ENCODE measurements at places on chromosomes 16 and 17.

- DNase-seq: no peak
These were observed 167.1 kb upstream of the ZFHX3 start for GRCh38 chr16:73214825-73215677.

DNA sequence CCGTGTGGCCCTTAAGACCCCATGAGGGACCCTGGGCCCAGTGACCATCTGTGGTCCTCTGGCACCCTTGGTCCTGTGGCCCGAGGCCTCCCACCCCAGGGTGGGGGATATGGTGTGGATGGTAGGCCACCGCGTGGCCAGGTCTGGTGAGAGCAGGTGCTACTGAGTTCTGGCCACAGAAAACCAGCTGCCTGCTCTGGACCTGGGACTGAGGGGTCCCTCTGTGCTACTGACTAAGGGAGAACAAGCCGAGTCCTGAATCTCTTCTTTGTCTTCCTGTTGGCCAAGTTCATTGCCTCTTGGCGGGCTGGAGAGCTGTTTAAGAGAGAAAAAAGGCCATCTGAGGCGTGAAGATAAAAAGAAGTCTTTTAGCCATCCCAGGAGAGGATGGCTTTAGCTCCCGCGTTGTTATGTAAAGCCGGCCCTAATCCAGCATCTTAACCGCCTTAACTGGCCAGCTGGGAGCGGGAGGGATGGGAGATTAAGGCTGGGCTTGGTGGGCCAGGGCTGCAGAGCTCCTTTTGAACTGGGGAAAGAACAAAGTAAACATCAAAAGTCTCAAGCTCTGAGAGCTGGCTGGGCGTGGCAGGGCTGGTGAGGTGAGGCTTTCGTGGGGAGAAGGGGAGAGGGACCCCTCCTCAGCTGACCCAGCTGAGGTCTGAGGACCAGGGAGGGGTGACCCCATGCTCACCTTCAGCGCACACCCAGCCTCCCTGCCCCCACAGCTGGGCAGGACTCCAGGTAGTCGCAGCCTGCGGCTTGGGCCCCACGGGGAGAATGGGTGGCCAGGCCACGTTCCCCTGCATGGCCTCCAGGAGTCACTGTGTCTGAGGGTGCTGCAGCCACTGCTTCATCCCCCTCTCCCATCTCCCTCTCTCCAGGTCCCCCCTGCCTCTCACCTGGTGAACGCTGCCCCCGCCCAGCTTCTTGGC lies 62.4 kb downstream of the NKD1 start:
- no peak for DNase-seq

DNA sequence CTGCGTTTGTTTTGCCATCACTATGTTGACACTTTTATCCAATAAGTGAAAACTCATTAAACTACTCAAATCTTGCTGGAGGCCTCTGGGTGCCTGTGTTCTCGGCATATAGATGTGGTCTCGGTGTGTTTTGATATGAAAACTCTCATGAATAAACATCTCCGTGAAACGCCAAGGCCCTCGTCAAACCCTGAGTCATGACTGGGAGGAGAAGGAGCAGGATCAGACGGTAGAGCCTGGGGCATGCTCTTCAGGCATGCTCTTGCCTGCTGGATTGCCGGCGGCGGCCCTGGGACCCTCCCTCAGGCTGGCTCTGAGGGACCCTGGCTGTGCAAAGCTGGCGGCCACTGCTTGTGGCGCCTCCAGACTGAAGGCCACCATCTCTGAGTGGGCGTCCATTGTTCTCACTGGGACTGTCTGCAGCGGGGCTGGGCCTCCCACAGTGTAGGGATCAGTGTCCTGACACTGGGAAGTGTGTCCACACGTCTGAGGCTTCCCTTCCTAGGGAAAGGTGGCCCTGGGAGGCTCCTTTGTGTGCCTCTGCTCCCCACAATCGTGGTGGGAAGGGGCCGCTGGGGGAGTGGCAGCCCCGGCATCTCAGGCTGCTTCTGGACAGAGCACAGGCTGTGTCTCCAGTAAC lies 1.7 kb upstream of the NPB start:
- DNase-seq: no peak

- no peak for DNase-seq
These were observed 33.7 kb downstream of the NLK start for GRCh38 chr17:28076144-28076543.

DNA sequence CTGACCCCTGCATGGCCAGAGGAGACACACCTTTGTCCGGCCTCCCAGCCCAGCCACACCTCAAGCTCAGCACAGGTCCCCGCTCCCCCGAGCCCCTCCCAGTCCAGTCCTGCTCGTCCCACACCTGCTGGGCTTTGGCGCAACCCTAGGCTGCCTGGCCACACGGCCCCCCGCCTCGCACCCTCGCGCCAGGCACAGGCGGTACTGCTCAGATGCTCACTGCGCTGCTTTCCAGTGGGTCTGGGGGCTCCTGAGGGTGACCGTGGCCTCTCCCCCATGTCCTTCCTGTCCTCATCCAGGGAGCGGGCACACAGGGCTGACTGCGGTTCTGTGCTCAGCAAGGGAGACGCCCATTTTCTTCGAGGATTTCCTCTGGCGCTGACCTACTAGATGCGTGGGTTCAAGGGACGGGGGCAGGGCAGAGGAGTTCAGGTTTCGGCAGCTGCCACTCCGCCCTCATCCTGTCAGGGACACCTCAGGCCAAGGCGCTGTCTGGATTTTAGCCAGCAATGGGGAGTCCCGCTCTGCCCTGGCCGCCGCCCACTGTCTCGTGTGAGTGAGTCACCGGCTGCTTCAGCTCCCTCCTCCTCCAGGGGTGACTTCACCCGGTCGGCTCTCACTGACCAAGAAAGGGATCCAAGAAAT lies 118.0 kb upstream of the ZNF469 start:
- peak; percentile 53 for DNase-seq

DNA sequence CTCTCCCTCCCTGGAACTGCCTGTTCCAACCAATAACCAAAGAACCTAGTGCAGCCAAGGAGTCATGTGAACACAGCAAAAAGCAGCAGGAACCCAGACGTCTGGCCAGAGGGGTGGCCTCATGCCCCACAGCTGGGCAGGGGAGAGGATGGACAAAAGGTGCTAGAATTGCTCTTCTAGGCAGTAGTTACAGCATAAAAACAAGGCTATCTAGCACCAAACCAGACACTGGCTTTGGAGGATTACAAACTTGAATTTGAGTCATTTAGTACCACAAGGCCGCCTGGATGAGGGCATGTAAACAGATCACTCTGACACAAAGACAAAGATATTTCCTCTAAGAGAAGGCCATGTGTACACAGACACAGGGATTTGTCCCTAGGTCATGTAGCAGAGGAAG lies 423.3 kb upstream of the MAF start:
- DNase-seq: no peak

- DNase-seq: peak; percentile 28
These were observed 143.3 kb downstream of the PITPNC1 start for GRCh38 chr17:67520252-67520906.

DNA sequence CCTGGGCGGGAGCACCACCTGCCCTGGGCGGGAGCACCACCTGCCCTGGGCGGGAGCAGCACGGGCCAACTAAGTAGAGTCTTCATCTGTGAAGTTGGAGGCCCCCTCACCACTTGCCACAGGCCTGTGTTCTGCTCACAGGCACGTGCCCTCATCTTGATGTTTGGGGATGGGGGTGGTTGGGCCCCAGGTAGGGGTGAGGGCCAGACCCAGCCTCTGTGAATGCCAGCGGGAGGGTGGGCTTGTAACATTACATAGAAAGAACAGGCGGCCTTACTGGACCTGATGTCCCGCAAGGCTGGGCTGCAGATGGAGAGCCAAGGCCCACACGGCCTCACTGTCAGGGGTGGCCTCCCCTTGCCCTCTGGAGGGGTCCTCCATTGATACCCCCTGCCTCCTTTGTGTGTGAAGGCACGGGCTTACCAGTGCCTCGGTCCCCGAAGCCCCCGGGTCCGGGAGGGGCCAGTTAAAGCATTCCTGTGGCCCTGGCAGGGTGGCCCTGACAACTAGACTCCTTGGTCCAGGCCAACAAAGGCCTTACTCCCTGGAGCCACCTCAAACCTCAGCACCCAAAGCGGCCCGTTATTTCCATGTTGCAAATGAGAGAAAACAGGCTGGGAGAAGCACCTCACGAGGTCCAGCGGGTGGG lies 1.1 kb upstream of the SLC16A3 start:
- DNase-seq: no peak

- no peak for DNase-seq
These were observed 12.0 kb upstream of the CDYL2 start for GRCh38 chr16:80816356-80816755.

GRCh38 chr17:2238432-2239169 lies 65.0 kb downstream of the SMG6 start:
- no peak for DNase-seq

DNA sequence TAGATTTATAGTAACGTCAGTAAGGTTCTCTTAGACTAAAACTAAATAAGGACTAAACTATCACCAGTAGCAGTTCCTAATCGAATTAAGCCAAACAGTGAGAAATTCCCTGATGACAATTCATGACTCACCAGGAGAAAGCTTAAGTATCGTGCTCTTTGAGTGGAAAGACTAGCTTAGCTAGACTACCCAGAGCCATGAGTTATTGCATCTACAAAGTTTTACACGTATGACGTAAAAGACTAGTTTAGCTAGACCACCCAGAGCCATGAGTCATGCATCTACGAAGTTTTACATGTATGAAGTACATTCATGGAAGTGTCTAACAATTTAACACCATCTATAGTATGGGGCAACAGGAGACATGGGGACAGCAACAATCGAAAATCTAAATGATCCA lies 36.6 kb downstream of the UBE2G1 start:
- no peak for DNase-seq

GRCh38 chr17:79945591-79946255 lies 89.9 kb downstream of the TBC1D16 start:
- DNase-seq: no peak

DNA sequence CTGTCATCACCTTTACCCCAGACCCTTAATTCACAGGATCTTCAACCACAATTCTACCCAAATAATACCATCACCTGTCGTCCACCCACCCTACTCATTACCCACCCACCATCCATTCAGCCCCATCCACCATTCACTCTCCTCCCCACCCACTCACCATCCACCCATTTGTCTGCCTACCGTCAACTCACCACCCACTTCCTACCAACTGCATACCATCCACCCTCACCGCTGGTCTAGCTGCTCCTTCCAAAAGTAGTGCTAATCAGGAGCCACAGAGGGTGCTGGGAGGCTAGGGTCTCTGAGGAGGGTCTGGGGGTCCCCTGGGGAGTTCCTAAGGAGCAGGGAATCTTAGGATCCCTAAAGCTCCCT lies 12.0 kb upstream of the IGFBP4 start:
- no peak for DNase-seq

DNA sequence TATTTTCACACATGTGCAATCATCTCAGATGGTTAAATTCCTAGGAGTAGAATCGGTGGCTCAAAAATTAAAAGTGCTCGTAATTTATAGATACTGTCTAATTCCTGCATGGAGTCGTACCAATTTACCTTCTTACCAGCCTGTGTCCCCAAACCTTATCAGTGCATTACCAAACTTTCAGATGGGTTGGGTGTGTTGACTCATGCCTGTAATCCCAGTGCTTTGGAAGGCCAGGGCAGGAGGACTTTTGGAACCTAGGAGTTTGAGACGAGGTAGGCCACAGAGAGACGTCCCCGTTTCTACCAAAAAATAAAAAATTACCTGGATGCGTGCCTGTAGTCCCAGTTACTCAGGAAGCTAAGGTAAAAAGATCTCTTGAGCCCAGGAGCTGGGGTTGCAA lies 34.5 kb upstream of the GPRC5B start:
- DNase-seq: no peak

GRCh38 chr17:5541610-5542202 lies 42.6 kb downstream of the NLRP1 start:
- no peak for DNase-seq

- no peak for DNase-seq
These were observed 2.3 kb downstream of the SOX15 start for GRCh38 chr17:7587420-7588151.

- peak; percentile 69 for DNase-seq
These were observed 2.3 kb upstream of the LHX1 start for GRCh38 chr17:36934692-36935630.

GRCh38 chr17:560432-560873 lies 154.2 kb downstream of the VPS53 start:
- DNase-seq: no peak

DNA sequence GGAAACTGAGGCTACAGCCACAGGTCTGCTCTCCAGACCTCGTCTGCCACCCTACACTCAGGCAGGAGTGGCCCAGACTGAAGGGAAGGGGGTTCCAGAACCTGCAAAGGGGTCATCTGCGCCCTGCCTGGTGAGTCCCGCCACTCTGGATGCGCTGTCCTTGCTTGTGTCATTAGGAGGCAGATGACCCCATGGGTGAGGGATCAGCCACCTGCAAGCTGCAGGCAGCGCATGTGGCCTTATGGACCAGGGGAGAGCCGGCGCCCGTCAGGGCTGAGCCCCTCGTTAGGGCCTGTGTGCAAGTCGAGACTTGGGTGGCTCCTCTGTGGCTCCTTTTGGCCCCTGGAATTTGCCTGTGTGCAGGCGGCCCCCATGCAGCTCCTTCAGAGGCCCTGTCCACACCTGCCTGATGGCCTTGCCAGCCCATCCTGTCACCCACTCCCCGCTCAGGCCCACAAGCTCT lies 5.7 kb downstream of the ZFPM1 start:
- DNase-seq: no peak

GRCh38 chr17:80901319-80901718 lies 90.3 kb upstream of the CHMP6 start:
- no peak for DNase-seq

DNA sequence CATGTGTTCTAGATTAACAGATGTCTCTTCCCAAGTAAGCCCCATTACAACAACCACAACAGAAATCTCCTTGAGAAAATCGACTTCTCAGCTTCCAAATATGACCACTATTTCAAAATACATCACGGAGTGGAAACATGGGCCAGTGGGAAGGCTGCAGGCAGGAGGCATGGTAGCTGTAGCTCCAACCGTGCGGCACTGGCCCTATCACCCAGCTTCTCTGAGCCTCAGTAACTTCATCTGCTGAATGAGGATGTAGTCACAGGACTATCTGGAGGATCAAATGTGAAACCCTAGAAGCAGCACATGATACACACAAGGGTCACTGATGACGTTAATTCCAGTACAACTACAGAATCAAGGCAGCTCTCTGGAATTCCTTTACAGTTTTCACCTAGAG lies 112.2 kb downstream of the VPS53 start:
- DNase-seq: no peak

DNA sequence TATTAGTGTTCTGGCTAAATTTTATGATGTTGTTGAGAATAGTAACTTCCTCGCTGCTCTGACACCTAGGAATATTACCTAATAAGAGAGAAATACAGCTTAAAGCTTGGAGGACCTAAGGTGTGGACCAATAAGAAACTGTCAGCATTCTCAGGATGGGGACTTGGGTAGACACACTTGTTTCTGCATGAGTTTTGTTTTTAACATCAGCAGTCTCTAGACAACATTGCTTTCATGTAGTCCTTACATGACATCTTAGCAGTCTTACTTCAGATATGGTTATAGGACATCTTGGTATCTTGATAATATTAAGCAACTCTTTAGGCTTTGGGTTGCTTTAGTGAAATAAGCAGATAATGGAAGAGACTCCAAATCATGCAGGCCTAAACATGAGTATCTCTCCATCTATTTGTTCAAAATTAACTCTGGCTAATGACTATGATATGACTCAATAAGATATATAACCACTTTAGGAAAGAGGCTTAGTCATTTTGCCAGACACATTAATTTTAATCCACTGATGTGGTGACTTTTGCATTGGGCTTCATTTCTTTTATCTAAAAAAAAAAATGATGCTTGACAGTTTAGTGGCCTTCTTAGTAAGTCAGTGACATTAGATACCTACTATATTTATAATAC lies 84.5 kb downstream of the WNT3 start:
- DNase-seq: no peak

GRCh38 chr17:44916781-44917241 lies 1.5 kb upstream of the GFAP start:
- DNase-seq: no peak

Measured in nephron progenitor cell (in vitro differentiated cells).